WTC11 (cell line): ENCODE measurements at places on chromosomes 2 and 18. TPM values are rescaled to one million over a fixed set of nuclear protein-coding genes. Genes with fewer than 3 reads are reported as not detected.

Gene CABYR
- 12.9 to 19.3 TPM (median 16.1 TPM) in 3 replicates for total RNA-seq

Gene GREB1
- total RNA-seq: 31.9 to 35.7 TPM (median 34.4 TPM) in 3 replicates

Gene MROH2A
- total RNA-seq: 0.16 TPM in 1 of 3 replicates, not detected in the others

Gene DLGAP1
- 22.0 to 24.0 TPM (median 23.0 TPM) in 3 replicates for total RNA-seq

Gene ZEB2
- total RNA-seq: 0.42 to 0.85 TPM (median 0.46 TPM) in 3 replicates

Gene CCDC178
- 0.20 TPM in 1 of 3 replicates, not detected in the others for total RNA-seq

Gene RIT2
- total RNA-seq: 0.64 to 1.5 TPM (median 1.4 TPM) in 3 replicates

Gene TRIM54
- 3.0 to 3.4 TPM (median 3.3 TPM) in 3 replicates for total RNA-seq

Gene CD8B2
- total RNA-seq: 0.09 TPM in 1 of 3 replicates, not detected in the others

Gene EXOC6B
- 33.7 to 38.1 TPM (median 37.7 TPM) in 3 replicates for total RNA-seq

Gene CMPK2
- total RNA-seq: 0.13 to 0.32 TPM (median 0.16 TPM) in 3 replicates

Gene TEX51
- total RNA-seq: not detected in 3 replicates

Gene QPCT
- total RNA-seq: 13.6 to 19.9 TPM (median 19.5 TPM) in 3 replicates

Gene C2orf78
- 0.21 to 0.39 TPM (median 0.37 TPM) in 3 replicates for total RNA-seq

Gene RBM44
- 0.53 to 1.3 TPM (median 0.71 TPM) in 3 replicates for total RNA-seq

Gene SPHKAP
- not detected in 3 replicates for total RNA-seq

Gene FAM210A
- 17.4 to 20.2 TPM (median 19.5 TPM) in 3 replicates for total RNA-seq

Gene CNGA3
- total RNA-seq: not detected in 3 replicates

Gene CWC22
- total RNA-seq: 27.5 to 28.7 TPM (median 28.4 TPM) in 3 replicates

Gene PDCD1
- 0.25 to 0.52 TPM (median 0.30 TPM) in 3 replicates for total RNA-seq

Gene IL36B
- total RNA-seq: not detected in 3 replicates

Gene SALL3
- 81.3 to 87.0 TPM (median 83.8 TPM) in 3 replicates for total RNA-seq

Gene AAMP
- total RNA-seq: 113 to 125 TPM (median 115 TPM) in 3 replicates
